ENCODE measurements at places on chromosomes 7 and 10.

GRCh38 chr7:23454881-23455526 is 15.3 kb downstream of the IGF2BP3 start:
- no peak for DNase-seq

DNA sequence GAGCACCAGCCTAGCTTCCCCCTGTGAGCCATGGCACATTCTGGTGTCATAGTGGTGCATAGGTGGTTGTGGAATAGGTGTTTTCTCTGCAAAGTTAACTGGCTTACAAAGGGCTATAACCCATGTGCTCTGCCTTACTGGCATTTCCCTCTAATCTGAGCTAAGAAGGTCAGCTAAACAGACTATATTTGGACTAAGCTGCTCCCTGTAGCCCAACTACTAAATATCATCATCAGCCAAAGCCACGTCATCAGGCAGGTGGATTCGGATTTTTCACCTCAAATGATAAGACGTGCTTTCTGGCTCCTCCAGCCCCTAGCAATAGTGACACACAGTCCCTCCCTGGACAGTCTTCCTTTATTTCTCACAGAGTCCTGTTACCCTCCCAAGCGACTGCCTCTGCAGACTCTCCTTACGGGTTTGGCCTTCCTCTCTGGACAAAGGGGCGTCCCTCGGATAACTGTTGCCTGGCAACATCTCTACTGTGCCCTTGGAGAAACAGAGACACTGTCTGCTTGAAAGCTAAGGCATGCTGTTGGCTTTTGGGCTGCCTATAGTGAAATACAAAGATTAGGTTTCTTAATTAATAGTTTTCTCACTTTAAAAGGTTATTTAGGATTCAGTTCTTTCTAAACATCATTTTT is 9.1 kb downstream of the SLC13A4 start:
- DNase-seq = no peak

DNA sequence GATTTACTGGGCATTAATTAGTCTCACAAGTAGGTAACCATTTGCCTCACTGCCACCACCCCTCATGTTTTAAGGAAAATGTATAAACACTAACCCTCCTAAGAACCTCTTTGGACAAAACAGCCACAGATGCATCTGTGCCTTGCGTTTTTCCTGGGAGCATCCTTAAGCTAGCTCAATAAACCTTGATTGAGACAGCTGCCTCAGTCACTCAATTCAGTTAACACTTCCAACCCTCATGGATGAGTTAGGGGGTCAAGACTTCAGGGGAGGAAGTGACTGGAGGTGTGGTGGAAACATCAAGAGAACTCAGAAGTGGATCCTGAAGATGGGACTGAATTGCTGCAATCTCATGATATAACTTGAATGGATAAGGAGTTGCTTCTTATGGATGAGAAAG is 31.5 kb downstream of the CUL2 start:
- DNase-seq = no peak

GRCh38 chr10:47019155-47020145 is 108.2 kb downstream of the PTPN20 start:
- DNase-seq = no peak

DNA sequence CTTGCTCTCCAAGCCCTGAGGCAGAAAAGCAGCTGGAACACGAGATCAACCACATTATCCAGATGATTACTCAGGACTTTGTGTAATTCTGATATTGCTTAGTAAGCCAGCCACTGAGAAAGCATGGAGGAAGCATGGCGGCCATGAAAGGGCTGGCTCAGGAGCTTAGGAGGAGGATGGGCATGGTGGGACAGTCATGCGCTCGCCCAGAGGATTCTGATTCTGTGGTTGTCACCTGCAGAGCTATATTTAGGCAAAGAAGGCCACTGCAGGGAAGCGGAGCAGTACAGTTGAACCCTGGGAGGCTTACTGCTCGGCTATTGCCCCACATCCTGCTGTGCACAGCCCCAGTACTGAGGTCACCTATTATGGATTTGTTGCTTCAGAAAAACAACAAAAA is 128.8 kb upstream of the DNAJB12 start:
- no peak for DNase-seq

- DNase-seq = no peak
Observed at GRCh38 chr10:67115972-67116371, 190.1 kb downstream of the LRRTM3 start.

GRCh38 chr10:34260904-34261303 is 554.2 kb downstream of the PARD3 start:
- no peak for DNase-seq

DNA sequence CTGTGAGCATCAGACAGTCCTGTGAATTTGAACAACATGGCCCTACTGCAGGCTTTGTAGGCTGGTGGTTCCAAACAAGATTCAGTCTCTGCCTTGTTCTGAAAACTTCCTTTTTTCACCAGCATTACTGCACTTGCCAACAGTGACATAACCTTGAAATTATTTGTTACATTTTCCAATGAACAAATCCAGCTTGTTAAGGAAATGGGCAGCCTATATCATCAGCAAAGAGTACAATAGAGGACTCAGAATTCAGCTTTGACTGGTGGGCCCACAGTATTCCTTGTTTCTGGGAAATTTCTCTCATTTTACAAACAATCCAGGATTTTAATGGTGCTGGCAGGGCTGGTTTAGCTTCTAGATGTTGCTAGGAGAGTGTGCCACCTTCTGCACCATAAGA is 703.7 kb upstream of the FZD8 start:
- no peak for DNase-seq

DNA sequence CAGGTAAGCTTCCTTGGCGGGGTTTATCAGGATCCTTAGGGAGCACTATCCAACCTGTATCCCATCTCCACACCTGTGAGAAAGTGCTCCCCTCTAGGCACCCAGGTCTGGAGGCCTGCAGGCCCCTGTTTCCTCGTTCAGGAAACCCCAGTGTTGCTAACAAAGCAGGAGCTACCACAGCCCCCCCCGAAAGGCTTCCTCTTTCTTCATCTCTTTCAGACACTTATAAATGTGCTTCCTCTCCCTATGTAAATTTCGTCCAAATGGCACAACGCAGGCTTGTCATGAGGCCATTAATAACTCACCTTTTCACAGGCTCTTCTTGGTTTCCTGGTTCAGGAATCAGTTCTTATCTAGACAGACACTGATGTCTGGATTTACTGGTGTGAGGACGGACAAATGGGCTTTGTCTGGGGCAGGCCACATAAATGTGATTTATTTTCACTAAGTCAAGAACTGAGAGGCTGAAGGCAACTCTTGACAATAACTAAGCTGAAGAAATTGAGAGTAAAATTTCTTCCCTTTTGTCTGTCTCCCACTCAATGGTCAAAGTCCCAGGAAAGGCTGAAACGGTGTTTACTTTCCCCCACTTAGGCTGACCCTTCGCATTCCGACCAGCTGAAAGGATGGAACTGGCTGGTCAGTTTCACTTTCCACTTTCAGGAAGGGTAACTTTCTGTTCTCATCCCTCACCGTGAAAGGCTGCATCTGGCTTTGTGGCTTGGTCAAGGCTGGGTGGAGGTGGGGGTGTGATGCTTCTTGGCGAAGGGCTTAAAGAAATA is 46.8 kb downstream of the PIK3AP1 start:
- DNase-seq = no peak

DNA sequence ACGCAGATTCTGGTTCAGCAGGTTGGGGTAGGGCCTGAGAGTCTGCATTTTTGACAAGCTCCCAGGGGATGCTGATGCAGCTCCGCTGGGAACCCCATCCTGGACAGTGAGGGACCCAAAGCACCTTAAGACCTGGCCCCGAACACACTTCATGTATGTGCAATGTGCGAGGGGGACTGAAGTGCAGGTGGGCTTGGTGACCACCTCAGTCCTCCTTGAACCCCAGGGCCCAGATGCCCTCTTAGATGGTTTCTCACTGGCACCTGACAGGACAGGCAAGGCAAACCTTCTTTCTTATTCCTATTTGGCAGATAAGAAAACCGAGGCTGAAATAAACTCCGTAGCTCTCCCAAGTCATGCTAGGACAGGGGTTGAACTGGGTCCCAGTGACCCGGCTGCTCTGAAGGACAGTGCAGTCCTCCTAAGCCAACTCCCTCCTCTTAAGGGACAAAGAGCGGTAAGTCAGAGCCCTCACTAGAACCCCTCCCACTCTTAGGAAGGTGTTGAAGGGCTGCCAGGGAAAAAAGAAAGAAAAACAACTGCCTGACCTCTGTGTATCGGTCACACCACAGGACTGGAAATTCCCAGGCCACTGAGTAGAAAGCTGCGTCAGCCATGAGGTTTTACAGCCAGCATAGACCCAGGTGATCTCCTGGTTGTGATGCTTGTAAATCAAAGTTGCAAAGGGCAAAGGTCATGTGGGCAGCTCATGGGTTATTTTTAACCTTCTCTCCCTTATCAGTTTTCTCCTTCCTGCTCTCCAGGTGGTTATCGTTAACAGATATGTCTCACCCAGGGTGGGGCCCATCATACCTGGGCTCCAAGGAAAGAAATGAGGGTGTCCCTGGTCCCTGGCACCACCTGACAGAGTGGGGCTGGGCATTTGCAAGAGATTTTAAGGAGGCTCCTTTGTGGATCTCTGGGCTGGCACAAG is 90.9 kb upstream of the SMNDC1 start:
- DNase-seq = no peak

DNA sequence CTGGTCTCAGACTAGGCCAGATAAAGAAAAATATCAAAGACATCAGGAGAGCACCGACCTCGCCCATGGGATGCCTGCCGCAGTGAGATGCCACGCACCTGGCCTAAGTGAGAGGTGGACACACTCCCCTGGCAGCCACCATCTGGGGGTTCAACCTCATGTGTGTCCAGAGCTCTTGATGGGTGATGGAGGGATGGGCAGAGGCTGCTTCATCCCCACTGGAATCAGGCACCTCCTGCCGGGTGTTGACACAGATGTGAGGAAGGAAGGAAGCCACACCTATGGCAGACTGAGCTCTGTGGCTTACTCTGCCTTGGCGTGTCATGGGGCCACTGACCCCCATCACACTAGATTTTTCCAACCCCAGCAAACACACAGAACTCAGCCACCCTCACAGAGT is 11.4 kb downstream of the ZNF488 start:
- no peak for DNase-seq

GRCh38 chr7:155260498-155260872 is 37.2 kb upstream of the INSIG1 start:
- no peak for DNase-seq

DNA sequence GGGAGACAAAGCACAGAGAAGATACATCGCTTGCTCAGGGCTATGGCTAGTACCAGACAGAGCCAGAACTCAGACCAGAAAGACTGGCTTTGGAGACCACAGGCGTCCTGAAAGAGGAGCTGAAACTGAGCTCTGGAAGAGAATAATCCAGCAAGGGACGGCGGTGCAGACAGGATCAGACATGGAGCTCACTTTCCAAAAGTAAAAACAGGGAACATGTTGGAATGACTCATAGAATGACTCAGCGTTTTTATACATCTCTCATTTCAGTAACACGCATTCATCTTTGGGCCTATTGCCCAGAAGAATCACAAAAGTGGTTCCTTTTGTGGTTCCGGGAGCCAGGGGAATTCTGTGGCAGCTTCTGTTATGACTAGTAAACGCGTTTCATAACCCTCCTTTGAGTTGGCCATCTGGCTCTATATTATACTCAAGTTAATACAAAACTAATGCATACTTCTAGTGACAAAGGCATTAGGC is 37.2 kb downstream of the PLEKHS1 start:
- no peak for DNase-seq

DNA sequence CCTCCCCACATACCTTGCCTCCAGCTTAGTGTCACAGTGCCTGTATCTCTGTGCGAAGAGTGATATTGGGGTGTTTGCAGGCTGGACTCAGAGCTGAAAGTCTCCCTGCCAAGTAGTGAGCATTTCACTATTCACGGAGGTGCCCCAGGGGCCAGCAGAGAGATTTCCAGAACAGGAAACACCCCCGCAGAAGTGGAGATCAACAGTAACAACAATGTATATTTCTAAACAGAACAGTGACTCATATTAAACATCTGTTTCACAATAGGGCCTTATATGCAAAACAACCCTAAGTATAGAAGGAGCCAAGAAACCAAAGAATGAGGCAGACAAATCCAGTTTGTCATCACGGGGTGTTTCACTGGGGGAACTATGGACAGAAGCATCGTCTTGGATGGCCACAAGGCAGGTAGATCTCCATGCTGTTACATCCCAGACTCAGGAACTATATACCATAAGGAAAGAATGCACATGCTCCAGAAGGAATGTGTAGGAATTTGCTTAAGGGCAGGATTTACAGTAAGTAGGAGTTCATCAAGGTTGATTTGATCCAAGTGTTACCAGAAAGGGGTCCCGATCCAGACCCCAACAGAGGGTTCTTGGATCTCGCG is 29.3 kb upstream of the CCL24 start:
- DNase-seq = peak; percentile 4

GRCh38 chr10:103449208-103450144 is 2.7 kb downstream of the CALHM2 start:
- no peak for DNase-seq

DNA sequence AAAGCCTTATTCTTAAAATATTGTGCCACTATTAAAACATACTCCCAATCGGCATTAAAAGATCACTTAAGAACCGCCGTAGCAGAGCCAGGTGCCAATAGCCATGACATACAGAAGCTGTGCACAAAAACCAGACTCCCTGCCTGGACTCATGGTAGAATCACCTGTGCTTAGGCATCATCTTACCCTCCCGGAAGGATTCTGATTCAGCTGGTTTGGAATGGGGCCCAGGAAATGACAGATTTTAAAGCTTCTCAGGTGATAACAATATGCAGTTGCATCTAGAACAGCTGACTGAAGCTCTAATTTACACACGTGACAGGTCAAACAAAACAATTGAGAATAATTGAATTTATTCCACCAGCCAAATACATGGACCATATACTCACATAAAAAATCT is 10.7 kb downstream of the A1CF start:
- DNase-seq = no peak

- no peak for DNase-seq
Observed at GRCh38 chr7:83820641-83821040, 171.7 kb upstream of the SEMA3E start.

- no peak for DNase-seq
Observed at GRCh38 chr7:117216436-117217069, 106.3 kb downstream of the WNT2 start.

- DNase-seq = no peak
Observed at GRCh38 chr10:97426776-97427570, 982 bp downstream of the PGAM1 start.

Data from stimulated activated CD4-positive, alpha-beta T cell treated with anti-CD3 and anti-CD28 coated beads, Interleukin-12 subunit alpha, Interleukin-12 subunit beta, amount 100 ng/mL, for 24 hours (primary cell).